ENCODE measurements at places on chromosomes 3 and 15. TPM values are rescaled to one million over a fixed set of nuclear protein-coding genes. Genes with fewer than 3 reads are reported as not detected.

The SCN11A gene
- not detected for total RNA-seq

The BCHE gene
- 8.0 TPM for total RNA-seq

The EFCC1 gene
- not detected for total RNA-seq

The FANCD2OS gene
- total RNA-seq: not detected

The SLC24A1 gene
- 2.1 TPM for total RNA-seq

The ZNF660 gene
- 0.64 TPM for total RNA-seq

The A4GNT gene
- total RNA-seq: not detected

The KPNA1 gene
- 40.8 TPM for total RNA-seq

The SAMMSON gene
- not detected for total RNA-seq

The TNIK gene
- total RNA-seq: 12.7 TPM

The EEF1AKMT4 gene
- total RNA-seq: 9.7 TPM

The TMEM158 gene
- 272 TPM for total RNA-seq

DNA sequence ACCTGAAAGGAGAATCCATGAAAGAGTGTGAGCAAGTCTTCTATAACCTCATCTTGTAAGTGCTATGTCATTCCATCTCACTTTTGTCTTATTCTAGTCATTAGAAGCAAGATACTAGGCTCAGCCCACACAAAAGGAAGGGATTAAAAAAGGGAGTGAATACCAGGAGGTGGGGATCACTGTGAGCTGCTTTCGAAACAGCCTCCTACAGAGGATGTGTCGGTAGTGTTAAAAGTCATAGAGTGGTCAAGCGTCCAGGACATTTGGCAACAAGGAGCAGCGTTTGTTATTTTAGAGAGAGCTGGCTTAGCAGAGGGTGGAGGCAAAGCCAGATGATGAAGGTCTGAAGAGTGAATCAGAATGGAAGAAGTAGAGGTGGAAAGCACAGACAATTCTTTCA, 11.7 kb upstream of the ZNF148 start:
- DNase-seq: peak; percentile 22

- DNase-seq: no peak
Observed at GRCh38 chr3:49775538-49775937, 10.8 kb downstream of the IP6K1 start.

GRCh38 chr3:197541756-197542539, 13.8 kb downstream of the BDH1 start:
- DNase-seq: no peak

GRCh38 chr3:129972301-129972700, 2.2 kb upstream of the TRH start:
- DNase-seq: no peak

GRCh38 chr15:51053571-51053970, 41.1 kb downstream of the TNFAIP8L3 start:
- no peak for DNase-seq

- DNase-seq: peak; percentile 71
Observed at GRCh38 chr3:161274691-161275298, 53.7 kb downstream of the NMD3 start.

DNA sequence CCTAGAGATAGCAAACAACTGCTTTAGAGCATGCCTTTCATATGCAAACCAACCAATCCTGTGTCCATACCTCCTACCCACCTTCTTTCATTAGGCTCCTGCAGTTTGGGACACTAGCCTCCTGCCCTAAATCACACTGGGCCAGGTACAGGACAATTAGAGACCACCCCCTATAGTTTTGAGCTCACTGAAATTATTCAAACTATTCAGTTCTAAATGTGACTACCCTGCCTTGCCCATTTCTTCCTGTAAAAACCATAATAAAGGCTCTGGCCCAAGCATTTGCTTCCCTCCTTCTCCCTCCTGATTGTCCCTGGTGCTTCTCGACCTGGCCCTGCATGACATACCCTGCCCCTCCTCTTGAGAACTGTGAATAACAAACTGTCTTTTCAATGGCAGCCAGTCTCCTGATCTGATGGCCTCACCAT, 31.4 kb upstream of the LRIG1 start:
- no peak for DNase-seq

- no peak for DNase-seq
Observed at GRCh38 chr3:67106874-67107273, 108.8 kb downstream of the KBTBD8 start.

DNA sequence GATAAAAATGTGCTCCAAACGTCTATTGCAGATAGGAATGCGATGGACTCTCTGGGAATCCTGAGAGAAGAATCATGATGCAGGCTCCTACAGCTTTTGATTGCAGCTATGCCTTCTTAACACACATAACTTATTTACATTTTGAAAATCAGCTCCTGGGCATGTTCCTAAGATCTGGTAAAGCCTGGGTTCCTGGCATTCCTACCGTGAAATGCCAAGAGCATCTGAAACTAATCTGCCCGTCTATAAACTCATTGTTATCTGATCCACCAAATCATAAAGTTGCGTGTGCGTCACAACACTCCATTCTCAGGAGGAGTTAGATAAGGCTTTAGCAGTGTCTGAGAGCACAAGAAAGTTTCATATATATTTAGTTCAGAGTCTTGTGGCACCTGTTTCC, 79.0 kb upstream of the VGLL3 start:
- peak; percentile 60 for DNase-seq

DNA sequence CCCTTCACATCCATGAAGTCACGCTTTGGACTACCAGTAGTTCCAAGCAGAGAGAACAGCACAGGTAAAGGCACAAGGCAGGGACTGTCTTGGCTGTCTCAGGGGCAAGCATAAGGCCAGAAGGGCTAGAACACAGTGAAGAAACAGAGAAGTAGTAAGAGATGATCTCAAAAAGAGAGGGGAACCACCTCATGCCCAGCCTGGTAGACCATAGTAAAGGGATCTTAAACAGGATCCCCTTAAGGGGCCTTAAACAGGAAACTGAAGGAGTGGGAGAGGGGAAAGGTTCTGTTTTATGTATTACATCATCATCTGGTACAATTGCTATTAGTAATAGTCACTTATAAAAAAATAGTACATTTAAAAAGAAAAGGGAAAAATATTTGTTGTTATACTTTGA, 25.8 kb downstream of the P2RY1 start:
- no peak for DNase-seq

All from M059J (cell line).